ENCODE measurements at places on chromosomes 4 and X. TPM values are rescaled to one million over a fixed set of nuclear protein-coding genes. Genes with fewer than 3 reads are reported as not detected.

- DNase-seq = no peak
These were observed 33.8 kb downstream of the RBBP7 start for GRCh38 chrX:16836371-16836770.

DGAT2L6 gene
- not detected for polyA plus RNA-seq

EDNRA gene
- polyA plus RNA-seq = 21.9 TPM

CFP gene
- 4.7 TPM for polyA plus RNA-seq

DNA sequence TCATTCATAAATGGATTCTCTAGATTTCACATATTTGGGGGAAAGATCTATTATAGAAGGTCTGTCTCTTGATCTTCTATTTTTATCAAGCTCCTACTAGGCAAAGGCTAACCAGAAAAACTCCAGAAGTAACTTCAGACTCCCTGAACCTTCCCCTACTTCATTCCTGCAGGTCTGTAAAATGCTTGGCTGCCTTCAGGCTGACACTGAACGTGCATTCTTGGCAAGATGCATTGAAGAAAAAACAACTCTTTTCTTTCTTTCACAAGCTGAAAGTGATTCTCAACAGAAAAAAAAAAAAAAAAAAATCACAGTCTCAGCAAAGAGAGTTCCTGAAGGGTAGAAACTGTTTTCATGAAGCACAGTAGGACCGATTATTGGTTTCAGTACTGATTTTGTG lies 12.7 kb downstream of the OPHN1 start:
- DNase-seq = no peak

TSPAN7 gene
- 196 TPM for polyA plus RNA-seq

- DNase-seq = peak; percentile 62
These were observed 2.3 kb downstream of the DUSP9 start for GRCh38 chrX:153649178-153649914.

DNA sequence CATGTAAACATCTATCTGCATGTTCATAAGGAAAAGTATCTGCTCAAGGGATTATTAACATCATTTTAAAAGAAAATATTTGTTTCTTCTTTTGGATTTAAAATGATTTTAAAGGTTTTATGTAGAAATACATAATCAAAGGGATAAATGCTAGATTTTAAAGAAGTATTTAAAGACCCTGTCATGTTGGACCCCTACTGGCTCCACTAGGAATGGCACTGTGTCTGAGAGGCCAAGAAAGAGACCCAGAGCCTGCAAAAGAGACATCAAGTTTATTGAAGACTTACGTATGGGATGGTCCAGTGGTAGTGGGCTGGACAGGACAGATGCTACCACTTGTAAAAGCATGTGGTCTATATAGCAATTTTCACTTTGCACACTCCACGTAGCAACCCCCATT lies 78.7 kb upstream of the PCDH18 start:
- no peak for DNase-seq

GAGE1 gene
- polyA plus RNA-seq = not detected

DNA sequence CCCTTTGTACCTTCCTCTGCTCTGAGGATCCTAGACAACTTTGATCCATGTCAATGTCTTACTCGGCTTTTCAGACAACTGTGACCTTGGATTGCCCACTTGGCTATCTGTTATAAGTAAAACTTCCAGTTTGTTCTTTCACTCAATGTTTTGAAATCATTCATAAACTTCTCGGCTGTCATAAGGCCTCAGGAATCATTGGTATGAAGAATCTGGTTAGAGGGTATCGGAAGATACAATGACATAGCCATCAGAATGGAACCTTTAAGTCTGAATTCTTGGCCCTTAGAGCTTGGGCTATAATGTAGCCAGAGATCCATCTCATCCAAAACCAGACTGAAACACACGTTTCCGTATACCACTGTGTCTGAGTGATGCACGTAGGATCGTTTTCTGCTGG lies 59.0 kb upstream of the WDR1 start:
- no peak for DNase-seq

POF1B gene
- polyA plus RNA-seq = 6.9 TPM

DNA sequence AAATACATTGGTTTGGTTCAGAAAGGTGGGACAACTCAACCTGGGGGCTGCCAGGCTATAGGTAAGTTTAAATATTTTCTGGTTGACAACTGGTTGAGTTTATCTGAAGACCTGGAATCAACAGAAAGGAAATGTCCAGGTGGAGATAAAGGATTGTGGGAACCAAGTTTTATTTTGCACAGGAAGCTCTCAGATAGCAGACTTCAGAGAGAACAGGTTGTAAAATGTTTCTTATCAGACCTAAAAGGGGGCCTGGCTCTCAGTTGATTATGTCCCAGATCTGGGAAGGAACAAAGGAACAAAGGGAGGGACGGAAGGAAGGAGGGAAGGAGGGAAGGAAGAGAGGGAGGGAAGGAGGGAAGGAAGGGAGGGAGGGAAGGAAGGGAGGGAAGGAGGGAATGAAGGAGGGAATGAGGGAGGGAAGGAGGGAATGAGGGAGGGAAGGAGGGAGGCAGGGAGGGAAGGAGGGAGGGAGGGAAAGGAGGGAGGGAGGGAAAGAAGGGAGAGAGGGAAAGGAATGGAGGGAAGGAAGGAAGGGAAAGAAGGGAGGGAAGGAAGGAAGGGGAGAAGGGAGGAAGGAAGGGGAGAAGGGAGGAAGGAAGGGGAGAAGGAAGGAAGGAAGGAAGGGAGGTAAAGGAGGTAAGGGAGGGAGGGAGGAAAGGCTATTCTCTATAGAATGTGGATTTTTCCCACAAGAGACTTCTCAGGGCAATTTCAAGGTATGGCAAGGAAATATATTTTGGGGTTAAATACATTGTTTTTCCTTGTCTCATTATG lies 186.7 kb downstream of the DHRSX start:
- no peak for DNase-seq

- DNase-seq = no peak
These were observed 243.8 kb downstream of the THOC2 start for GRCh38 chrX:123489011-123489410.

RBMXL3 gene
- polyA plus RNA-seq = not detected

GRCh38 chr4:74104145-74104544 lies 5.2 kb upstream of the CXCL2 start:
- peak; percentile 27 for DNase-seq

LRPAP1 gene
- polyA plus RNA-seq = 207 TPM

DNA sequence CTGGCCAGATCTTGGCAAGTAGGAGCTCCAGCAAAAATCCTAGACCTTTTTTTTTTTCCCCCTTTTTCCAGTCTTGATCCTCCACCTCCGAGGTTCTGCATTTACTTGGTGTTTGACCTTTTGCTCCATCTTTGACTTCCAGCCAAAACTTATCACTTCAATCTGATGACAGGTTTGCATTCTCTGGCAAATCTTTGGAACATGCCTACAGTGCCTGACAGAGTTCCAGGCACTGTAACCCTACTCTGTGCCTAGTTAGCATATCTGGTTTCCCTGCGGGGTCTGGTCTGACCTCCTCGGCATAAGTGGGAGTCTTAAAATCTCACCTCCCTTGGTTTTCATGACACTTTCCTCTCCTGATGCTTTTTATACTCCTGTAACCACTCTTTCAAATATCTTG lies 39.4 kb upstream of the NR3C2 start:
- DNase-seq = no peak

GRCh38 chr4:177573507-177573906 lies 131.3 kb upstream of the AGA start:
- DNase-seq = no peak

GRCh38 chrX:122817321-122817955 lies 366.6 kb upstream of the GRIA3 start:
- no peak for DNase-seq

FAM9C gene
- 0.02 TPM for polyA plus RNA-seq

All from right cardiac atrium (tissue), 5 donors.